Esophagus squamous epithelium (tissue), 5 donors: ENCODE measurements at places on chromosomes 6 and 20.

DNA sequence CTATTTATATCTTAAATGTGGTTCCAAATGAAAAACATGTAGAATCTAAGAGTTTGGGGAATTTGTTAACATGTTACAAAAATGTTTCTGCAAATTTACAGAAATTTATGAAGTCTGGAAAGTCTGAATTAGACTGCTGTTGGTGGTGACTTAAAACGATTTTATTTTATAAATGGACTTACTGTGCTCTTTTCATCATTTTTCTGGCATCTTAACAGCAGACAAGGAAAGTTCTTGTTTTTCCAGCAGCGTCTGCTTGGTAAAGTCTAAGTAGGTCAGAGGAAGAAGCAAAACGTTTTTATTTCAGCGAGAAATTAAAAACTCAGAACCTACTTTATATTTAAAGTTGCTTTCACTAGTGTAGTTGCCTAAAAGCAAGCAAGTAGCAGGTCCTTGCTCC is 48.6 kb upstream of the COL9A1 start:
- DNase-seq = no peak

DNA sequence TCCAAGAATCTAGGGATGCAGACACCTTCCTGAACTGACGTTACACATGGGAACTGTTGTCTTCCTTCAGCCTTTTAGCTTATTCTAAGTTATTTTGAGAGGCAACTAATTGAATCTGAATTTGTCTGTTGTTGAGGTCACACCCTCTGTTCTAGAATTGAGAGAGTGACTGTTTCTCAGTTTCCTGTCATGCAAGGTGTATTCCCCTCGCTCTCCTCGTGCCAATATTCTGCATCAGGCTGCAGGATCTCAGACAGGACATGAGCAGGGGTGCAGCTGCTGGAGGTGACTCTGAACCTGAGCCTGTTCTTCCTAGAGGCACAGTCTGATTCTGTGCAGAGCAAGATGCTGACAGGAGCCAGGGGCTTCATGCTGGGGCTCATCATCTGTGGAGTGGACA is 52.5 kb downstream of the HLA-DPB1 start:
- DNase-seq = no peak

DNA sequence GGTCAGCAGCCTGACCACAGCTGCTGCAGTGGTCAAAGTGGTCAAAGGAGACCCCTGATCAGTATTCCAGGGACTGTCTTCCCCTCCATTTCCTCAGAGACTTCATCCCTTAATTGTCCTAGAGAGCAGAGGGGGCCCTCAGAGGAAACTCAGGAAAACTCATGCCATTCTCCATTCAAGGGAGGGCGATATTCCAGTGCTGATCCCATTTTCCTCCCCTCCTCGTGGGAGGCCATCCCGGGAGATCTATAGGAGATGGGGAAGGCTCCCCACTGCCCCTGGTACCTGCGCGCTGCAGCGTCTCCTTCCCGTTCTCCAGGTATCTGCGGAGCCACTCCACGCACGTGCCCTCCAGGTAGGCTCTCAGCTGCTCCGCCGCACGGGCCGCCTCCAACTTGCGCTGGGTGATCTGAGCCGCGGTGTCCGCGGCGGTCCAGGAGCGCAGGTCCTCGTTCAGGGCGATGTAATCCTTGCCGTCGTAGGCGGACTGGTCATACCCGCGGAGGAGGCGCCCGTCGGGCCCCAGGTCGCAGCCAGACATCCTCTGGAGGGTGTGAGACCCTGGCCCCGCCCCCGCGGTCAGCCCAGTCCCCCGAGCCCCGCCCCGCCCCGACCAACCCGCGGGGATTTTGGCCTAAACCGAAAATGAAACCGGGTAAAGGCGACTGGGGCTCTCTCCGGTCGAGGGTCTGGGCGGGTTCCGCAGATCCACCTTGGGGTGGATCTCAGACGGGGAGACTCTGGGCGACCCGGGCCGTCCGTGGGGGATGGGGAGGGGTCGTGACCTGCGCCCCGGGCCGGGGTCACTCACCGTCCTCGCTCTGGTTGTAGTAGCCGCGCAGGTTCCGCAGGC is 878 bp downstream of the HLA-C start:
- DNase-seq = peak; percentile 29

GRCh38 chr6:36219081-36219480 is 22.5 kb downstream of the BRPF3 start:
- DNase-seq = no peak

- DNase-seq = no peak
Measured at GRCh38 chr6:155330133-155330734, 15.9 kb upstream of the TFB1M start.

DNA sequence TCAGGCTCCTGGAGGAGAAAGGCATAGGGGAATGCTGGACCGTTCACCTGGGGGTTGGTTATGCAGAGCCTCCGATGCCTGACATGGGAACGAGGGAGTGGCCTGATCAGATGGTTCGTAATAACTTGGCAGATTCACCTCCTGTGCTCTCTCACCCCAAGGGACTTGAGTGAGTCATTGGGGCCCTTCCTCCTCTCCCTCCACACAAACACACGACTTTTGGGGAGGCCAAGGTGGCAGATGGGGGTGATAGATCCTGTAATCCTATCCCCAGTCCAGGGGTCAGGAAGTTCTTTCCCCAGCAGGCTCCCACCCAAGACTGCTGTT is 45.6 kb upstream of the ARFGEF2 start:
- no peak for DNase-seq

DNA sequence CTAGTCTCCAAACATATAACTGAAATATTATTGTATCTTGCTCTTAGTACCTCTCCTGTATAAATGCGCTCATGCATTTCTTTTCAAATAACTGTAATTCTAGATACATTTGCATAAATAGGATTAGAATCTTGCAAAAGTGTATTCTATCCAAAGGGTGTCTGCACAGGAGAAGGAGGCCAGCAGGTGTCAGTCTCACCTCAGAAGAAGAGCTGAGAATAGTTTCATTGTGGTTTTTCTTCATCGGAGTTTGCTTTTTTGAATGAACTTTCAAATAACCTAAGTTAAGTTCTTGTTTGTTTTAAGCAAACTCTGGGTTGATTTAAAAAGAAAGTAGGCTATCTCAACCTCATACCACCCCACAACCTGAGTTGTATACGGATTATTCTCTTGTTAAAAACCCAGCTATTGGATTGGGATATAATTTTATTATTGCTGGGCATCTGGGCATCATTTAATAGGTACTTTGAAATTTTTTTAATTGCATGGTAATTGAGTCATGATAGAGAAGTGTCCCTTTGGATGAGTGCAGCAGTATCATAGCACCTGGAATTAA is 125.0 kb upstream of the MLIP start:
- no peak for DNase-seq

DNA sequence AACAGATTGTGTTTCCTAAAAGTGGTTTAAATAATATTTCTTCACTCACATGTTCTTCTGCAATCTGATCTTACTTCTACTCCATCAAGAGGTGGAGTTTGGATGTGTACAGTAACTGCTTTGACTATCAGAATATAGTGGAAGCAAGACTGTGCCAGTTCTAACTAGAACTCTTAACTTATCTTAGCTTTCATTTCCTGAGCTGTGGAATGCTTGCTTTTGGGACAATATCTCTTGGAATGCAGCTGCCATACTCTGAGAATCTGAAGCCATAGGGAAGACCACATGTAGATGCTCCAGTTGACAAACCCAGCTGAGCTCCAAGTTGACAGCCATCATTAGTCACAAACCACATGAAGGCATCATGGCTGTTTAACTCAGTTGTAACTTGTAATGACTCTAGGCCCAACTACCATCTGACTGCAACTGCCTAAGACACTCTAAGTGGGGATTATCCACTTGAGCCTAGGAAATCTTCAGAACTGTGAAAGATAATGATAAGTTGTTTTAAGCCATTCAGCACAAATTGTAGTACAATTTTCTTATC is 40.8 kb upstream of the MAN1A1 start:
- DNase-seq = no peak

- no peak for DNase-seq
Measured at GRCh38 chr6:121771937-121772720, 336.7 kb downstream of the GJA1 start.

- no peak for DNase-seq
Measured at GRCh38 chr6:42131531-42131930, 10.9 kb downstream of the C6orf132 start.

DNA sequence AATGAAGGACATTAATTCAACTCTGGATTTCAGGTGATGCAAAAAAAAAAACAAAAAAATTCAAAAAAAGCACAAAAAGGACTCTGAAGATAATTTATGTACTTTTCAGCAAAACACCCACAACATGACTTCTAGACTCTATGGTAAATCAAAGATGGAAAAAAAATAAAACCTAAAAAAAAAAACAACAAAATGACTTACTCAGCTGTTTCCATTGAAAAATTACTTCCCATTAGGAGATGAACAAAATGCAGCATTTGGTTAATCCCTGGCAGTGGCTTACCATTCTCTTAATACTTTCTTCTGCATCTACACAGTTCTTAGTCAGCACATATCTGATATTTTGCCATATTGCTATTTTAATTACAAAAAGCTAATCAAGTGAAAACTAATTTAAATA is 572.6 kb downstream of the PRKN start:
- DNase-seq = no peak
